Stimulated activated CD8-positive, alpha-beta memory T cell treated with anti-CD3 and anti-CD28 coated beads, Interleukin-15, amount 100 ng/mL, for 1 hour (primary cell): ENCODE measurements at places on chromosomes 12 and 14.

DNA sequence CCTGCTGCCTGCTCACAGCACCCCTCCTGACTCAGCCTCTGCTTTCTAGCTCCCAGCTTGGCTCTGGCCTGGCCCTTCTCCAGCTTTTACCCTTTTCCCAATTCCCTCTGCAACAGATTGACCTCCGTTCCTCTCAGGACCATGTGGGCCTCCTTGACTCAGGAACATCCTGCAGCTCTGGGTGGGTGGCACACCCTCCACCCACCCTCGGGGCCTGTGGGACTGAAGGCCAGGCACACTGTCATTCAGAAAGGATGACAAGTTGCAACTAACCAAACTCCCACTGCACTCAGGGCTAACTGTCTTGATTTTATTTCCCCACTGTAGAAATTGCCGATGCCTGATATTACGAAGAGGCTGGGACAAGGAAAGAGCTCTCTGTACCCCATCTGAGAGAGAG lies 59.4 kb downstream of the HELB start:
- DNase-seq = no peak

GRCh38 chr12:78149459-78149858 lies 318.8 kb downstream of the NAV3 start:
- no peak for DNase-seq

- DNase-seq = no peak
These were observed 193.7 kb downstream of the KIF26A start for GRCh38 chr14:104331871-104332605.

- no peak for DNase-seq
These were observed 921 bp downstream of the DEPDC4 start for GRCh38 chr12:100265732-100266584.

- DNase-seq = no peak
These were observed 152.7 kb downstream of the FOXN3 start for GRCh38 chr14:89264196-89264800.

- DNase-seq = no peak
These were observed 977 bp upstream of the KRT5 start for GRCh38 chr12:52521175-52521567.

- no peak for DNase-seq
These were observed 13.2 kb downstream of the HEBP1 start for GRCh38 chr12:12986775-12987331.

DNA sequence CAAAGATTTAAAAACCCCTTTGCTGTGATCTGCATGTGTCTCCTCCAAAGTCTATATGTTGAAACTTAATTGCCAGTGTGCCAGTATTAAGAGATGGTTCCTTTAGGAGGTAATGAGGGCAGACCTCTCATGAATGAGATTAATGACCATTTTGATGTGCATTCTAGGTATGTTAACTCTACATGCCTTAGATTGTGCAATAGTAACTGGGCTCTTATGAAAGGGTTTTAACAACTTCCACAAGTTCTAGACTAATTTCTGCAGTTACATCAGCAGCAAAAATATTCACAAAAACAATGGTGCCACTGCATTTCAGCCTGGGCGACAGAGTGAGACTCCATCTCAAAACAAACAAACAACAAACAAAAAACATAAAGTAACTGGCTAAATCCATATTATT lies 3.8 kb upstream of the TAS2R10 start:
- DNase-seq = no peak

GRCh38 chr12:81792666-81793065 lies 33.5 kb upstream of the PPFIA2 start:
- DNase-seq = no peak

GRCh38 chr14:74364271-74364880 lies 16.1 kb downstream of the VRTN start:
- no peak for DNase-seq

DNA sequence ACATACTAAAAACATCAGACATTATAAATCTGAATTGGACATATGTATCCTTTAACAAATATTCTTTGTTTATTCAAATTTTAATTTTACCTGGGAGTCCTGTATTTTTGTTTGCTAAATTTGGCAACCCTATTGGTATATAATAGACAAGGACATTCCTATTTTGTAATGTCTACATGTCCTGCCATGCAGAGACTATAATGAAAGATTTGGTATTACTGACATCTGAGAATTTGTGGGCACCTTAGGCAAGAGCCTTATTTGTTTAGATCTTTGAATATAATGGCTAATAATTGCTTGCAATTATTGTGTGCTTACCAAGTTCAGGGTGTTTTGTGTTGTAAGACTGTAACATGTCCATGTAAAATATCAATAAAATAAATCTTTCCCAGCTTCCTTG lies 334.4 kb downstream of the KCNH5 start:
- DNase-seq = no peak

- DNase-seq = no peak
These were observed 805 bp upstream of the CRACR2A start for GRCh38 chr12:3753544-3754284.

DNA sequence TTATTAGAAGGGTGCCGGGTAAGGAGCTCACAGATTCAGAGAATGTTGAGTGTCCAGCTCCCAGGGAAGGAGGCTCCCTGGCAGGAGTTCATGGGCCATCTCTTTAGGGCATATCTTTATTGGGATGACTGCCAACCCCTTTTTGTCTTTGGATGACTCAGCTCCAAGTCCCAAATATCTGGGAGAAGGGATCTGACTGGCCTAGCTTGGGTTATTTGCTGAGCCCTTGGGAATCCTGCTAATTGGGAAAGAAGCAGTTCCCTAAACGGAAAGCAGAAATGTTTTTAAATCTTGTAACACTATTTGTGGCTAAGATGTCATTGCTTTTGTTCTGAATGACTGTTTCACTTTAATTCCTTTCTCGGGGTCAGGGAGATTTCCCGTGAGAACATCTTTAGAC lies 12.6 kb downstream of the DDX55 start:
- DNase-seq = no peak

DNA sequence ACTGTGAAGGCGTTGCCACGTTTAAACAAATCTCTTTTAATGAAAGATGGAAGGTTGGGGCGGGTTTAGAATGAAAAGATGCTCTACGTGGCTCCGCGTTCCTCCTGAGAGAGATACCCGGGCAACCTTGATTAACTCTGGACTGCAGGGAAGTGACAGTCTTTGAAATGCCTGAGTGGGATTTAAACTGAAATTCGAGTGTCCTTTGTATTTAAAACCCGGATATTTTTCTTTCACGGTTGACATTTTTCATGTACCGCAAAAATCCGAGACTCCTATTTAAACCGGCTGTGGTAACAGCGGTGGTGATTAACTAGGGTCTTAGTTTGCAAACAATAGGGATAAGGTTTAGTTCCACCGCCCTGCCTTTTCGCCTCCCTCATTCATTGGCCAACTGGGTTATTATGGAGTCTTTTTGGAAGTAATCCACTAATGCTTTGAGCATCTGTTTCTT lies 707 bp downstream of the G2E3 start:
- DNase-seq = no peak

- no peak for DNase-seq
These were observed 197.1 kb downstream of the MED13L start for GRCh38 chr12:116080415-116080814.

DNA sequence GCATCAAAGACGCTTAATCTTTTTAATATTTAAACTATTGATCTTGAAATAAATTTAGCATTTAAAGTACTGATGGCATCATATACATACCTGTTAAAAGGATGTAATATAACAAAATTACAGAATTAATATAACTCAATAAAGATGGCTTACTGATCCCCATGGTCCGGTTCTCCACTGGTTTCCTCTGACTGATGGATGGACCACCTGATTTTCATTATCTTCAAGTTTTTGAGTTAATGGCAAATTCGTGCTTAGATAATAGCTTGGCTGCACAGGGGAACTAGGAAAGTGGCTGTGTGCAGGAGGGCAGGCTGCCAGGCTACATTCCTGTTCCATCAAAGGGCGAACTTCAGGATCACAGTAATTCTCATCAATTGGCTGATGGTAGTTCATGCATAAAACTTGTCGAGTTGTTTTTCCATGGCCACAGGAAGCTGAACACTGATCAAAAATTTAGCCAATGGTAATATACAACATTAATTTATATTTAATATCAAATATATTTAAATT lies 123.9 kb downstream of the ADAMTS20 start:
- DNase-seq = no peak
